ENCODE measurements at places on chromosomes 1 and 21.

GRCh38 chr1:100458661-100459357 is 79.1 kb upstream of the GPR88 start:
- DNase-seq = no peak

GRCh38 chr1:65812065-65812464 is 19.4 kb downstream of the PDE4B start:
- DNase-seq = no peak

DNA sequence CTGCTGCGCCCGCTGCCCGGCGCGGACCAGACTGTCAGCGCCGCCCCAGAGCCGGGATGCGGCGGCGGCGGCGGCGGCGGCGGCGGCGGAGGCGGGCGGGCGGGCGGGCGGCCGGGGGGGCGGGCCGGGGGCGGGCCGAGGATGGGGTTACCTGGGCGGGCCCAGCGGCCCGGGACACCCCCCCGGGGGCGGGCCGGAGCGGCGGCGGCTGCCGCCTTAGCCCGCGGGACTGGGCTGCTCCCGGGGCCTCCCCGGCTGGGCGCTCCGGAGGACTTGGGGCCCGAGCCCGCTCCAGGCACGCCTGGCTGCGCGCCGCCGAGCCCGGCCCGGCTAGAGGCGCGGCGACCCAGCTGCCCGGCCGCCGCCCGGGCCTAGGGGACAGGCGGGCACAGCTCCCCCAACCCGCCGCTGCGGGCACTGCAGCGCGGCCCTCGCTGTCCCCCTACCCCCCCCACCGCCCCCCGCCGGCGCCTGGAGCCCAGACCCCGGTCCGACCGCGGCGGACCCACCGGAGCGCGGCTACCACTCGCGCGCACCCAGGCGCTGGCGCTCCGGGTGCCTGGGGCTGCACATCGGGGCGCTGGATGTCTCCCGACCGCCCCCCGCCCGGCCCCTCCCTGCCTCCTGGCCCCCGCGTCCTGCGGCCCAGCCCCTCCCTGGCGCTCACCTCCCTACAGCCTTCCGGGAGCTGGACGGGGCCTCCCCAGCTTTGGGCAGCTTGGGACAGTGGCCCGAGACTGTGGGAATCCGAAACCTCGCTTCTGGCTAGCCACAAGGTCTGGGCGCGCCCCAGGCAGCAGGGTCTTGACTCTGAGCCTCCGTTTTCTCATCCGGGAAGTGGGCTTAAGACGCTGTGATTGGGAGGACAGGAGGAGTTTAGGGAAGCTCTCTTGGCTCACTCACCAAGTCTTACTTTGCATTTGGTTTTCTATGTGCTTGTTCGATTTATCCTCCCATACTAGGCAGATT is at the start of gene WNT4:
TSS of gene WNT4 (minus strand) at position 33 of the 969 bp plus-strand sequence. CDS start 175 bp downstream, outside the sequence.
- DNase-seq = peak; percentile 75

DNA sequence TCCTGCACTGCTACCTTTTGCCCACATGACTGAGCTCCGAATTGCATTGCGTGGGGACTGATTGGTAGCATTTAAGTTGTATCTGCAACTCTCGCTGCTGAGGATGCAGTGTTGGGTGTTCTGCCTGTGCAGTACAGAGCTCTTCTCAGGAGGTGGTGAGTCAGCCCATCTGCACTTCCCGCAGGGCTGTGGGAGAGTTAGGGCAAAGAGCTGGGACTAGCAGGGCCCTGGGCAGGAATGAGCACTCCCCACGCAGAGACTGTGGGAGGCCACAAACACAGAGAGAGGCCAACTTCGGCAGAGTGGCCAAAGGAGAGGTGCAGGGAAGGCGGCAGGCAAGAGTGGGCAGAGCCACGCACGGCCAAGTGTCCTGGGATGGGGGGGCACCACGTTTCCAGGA is 244.7 kb downstream of the SIPA1L2 start:
- peak; percentile 37 for DNase-seq

DNA sequence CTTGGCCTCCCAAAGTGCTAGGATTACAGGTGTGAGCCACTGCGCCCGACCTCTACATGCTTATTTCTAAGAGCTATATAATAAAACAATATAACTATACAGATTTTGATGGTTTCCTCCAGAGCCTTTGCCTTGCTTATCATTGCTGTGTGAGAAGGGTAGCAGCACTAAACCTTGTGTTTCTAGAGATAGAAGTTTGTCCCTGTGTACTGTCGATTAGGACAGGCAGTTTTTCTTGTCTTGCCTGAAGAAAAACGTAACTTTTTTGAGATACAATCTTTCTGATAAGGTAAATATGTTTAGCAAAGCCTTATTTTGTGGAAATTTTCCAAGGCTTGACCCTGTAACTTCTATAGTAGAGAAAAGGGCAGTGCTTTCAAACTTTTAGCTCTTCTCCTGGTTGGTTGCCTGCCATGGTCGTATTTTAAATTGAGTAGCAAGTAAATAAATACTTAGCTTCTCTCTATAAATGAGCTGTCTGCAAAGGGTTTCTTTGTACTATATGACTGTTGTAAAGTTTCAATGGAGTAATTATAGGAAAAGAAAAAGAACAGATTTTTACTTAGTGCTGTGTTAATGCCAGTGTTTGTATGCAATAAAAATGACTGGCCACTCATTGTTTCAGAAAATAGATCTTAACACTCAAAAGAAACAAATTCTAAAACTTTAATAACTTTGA is 86.4 kb upstream of the CACYBP start:
- DNase-seq = peak; percentile 8

DNA sequence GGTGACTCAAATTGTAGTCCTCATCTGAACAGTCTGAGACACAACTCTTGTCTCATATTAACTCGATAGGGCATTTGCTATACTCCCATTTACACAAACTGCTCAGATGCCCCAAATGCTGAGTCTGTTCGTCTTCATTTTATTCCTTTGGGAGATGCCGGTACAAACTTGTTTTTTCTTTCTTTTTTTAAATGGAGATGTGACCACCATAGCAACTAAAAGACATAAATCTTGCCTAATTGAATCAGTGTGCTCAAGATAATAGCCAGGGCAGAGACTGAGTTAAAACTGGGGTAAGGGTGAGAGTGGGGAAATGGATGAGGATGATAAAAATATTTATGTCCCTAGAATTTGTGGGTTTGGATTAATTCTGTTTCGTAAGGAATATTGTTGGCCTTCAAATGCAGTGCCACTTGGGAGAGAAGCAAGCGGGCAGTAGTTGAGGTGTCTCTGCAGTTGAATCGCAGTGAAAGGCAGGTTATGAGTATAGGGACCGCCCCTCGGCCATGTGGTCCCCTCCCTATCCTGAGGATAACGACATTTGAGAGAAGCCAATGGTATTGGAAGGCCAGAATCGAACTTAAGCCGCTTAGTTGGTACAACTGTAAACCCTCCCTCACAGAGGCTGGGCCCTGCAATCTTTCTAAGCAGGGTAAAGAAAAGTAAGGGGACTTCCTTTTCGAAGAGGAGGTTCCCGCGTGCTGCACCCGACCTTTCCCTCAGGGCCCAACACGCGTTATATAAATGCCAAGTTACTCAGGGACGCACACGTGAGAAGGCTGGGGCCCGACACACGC is 859 bp upstream of the LRRC8B start:
- peak; percentile 64 for DNase-seq

GRCh38 chr1:200337831-200338230 is 72.0 kb downstream of the ZNF281 start:
- DNase-seq = no peak

- DNase-seq = peak; percentile 44
Observed at GRCh38 chr1:192668409-192668983, 32.5 kb downstream of the RGS13 start.

- DNase-seq = no peak
Observed at GRCh38 chr1:6777813-6778212, 7.4 kb upstream of the CAMTA1 start.

- no peak for DNase-seq
Observed at GRCh38 chr1:37844536-37844935, 14.9 kb downstream of the MTF1 start.

DNA sequence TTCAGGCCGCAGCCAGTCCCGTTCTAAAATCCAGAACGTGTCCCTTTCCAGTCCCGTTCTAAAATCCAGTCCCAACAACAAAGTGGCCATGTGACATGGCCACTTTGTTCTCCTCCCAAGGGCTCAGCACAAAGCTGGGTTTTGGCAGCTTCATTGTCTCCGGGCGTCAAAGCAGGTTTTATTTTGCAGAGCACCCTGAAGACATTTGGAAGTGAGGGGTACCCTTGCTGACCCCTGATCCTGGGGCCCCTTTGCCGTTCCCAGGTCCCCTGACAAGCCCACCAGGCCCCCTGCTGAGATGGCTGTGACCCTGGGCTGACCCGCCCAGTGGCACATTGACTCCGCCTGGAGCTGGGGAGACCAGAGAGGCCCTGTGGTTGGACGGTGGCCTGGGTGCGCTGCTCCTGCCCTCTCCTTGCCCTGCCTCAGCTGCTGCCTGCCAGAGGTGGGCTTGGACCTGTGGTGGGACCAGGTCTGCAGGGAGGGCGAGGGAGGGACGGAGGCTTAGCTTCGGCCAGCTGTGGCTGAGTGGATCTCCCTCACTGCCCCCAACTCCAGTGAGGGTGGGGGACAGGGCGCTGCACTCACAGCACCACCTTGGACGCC is 4.3 kb downstream of the PFKL start:
- DNase-seq = no peak

DNA sequence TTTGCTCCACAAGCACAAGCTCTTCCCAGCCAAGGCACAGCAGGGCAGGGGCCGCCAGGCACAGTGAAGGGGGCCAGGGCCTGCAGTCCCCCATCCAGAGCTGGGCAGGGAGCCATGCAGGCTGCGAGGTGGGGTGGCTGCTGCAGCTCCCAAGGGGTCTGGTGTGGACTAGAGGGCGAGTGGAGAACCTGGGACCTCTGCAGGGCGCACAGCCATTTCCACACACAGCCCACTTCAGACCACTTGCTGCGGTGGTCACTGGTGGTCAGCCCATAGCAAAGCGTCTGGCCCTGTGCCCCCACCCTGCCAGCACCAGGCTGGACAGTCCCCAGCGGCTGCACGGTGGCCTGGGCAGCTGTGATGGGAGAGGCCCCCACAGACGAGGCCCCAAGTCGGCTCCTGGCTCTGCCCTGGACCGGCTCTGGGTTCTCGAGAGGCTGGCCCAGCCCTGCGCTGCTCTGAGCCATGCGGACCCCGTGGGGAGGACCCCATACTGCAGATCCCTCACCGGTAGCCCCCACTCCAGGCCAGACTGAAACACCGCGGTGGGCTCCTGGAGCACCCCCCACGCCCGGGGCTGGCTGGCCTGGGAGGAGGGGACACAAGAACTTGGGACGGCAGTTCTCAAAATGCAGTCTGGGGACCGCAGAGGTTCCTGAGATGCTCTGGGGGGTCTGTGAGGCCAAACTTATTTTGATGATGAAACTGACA is 47.1 kb upstream of the COL6A2 start:
- no peak for DNase-seq
